Fibroblast of skin of scalp (primary cell): ENCODE measurements at places on chromosomes 5 and 9.

DNA sequence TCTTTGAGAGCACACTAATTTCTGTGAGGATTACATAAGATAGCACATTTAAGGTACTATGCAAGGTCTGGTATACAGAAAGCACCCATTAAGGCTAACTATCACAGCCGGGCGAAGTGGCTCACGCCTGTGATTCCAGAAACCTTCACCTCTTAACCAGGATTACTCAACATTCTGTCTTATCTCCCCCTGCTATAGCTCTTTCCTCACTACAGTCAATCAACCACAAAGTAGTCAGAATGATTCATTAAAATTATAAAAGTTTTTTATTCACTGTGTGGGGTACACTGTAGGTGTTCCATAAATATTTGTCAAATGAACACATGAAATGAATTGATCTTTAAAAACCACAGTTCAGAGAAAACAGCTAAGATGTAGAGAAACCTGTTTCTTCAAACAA, 48.7 kb downstream of the CHD1 start:
- DNase-seq, result no peak

GRCh38 chr5:134555890-134556311, 30.4 kb downstream of the JADE2 start:
- DNase-seq, result peak; percentile 78

GRCh38 chr5:67581203-67581602, 384.6 kb upstream of the CD180 start:
- DNase-seq, result peak; percentile 19

DNA sequence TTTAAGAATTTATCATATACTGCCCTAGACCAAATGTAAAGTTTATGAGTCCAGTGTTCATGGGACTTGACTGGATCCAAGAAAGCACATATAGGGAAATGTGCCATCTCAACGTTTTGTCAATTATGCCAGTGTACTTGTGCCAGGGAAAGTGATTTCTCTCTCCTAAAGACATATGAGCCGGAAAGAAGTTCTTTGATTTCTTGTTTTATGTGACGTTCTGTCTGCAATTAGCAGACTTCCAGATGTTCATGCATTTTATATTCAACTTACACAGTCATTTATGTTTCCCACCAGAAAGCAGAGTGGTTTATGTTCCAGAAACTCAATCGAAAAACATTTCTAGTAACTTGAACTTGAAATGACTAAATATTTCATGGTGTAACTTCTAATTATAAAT, 203.8 kb downstream of the FAM170A start:
- no peak for DNase-seq

GRCh38 chr5:165876538-165876937, 2371.1 kb downstream of the MAT2B start:
- DNase-seq, result no peak

DNA sequence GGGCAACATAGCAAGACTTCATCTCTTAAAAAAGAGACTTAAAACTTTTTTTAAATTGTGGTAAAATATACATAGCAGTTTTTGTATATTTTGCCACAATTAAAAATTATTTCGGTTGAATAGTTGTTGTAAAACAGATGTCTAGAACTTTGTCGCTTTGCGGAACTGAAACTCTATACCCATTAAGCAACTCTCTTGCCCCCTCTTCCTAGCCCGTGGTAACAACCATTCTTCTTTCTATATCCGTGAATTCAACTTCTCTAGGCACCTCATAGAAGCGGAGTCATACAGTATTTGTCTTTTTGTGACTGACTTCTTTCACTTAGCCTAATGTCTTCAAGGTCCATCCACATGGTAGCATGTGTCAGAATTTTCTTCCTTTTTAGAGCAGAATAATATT, 43.3 kb downstream of the SPARC start:
- DNase-seq, result no peak

DNA sequence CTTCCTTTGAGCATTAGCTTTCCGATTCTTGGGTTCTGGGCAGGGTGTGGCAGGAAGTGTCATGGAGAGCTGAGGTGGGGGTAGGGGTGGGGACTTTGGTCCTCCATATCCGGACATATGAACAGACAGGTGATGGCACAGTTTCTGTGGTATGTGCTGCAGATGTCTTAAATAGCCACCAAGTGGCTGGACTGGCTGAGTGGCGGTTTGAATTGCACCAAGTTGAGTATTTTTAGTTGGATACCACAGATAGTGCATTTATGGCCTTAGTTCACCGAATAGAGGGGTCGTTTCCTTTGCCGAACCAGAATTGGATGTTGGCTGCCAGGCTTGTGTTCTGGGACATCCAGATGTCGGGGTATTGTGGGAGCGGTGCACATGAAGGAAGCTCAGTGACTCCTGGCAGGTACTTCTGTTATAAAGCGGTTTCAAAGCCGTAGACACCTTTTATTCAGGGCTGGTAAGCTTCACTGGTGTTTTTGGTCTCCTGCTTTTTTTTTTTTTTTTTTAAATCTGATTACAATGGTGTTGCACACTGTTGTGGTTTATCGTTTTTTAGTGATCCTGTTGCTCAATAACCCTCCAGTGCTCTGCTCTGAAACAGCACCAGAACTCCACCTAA, 15.1 kb upstream of the TNFAIP8 start:
- DNase-seq, result no peak

DNA sequence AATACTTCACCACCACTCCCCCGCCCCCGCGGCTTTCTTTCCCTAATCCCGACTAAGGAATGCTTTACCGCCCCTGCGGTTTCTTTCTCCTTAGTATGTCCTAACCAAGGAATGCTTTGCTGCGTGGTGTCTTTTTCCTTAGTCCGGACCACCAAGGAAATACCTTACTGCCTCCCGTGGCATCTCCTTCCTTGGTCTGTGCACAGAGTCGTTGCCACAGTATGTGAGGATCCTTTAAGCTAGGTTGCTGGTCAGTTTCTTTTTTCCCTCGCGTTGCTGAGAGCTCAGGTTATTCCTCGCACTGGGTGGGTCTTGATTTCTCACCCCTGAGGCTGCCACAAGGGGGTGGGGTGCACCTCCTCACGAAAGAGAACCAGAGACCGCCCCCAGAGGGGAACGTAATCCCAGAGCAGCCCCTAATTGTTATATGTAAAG, 309.4 kb downstream of the NR3C1 start:
- peak; percentile 84 for DNase-seq
